A549 treated with CpdA at 1 μM for 4 hours (cell line): ENCODE measurements at places on chromosomes 4 and X. TPM values are rescaled to one million over a fixed set of nuclear protein-coding genes. Genes with fewer than 3 reads are reported as not detected.

Gene CT45A10
- 0.27 to 0.37 TPM (median 0.29 TPM) in 3 of 5 replicates, not detected in the others for total RNA-seq

Gene MRFAP1L1
- 29.9 to 34.8 TPM (median 32.6 TPM) in 5 replicates for total RNA-seq

Gene IL21
- total RNA-seq: not detected in 5 replicates

Gene LINC00632
- total RNA-seq: 2.3 to 3.1 TPM (median 2.9 TPM) in 5 replicates

Gene ATP11C
- 10.3 to 18.1 TPM (median 10.8 TPM) in 5 replicates for total RNA-seq

Gene ACOX3
- 7.0 to 10.2 TPM (median 8.7 TPM) in 5 replicates for total RNA-seq

Gene ADRA2C
- total RNA-seq: 5.3 to 11.7 TPM (median 10.4 TPM) in 5 replicates

Gene GNL3L
- 15.9 to 27.0 TPM (median 19.3 TPM) in 5 replicates for total RNA-seq

Gene BTK
- total RNA-seq: 0.09 to 0.24 TPM (median 0.15 TPM) in 5 replicates

Gene PABPC1L2A
- not detected in 5 replicates for total RNA-seq

Gene PDZD4
- 2.7 to 3.5 TPM (median 3.0 TPM) in 5 replicates for total RNA-seq

Gene RBMXL3
- total RNA-seq: not detected in 5 replicates

Gene PDE6B
- not detected in 5 replicates for total RNA-seq

Gene FAM47A
- not detected in 5 replicates for total RNA-seq

Gene SLC9A7
- 9.7 to 13.3 TPM (median 12.9 TPM) in 5 replicates for total RNA-seq

Gene CSAG3
- total RNA-seq: not detected in 5 replicates

Gene KCNIP4
- total RNA-seq: not detected in 5 replicates

Gene ADAM29
- not detected in 5 replicates for total RNA-seq

Gene WWC2
- total RNA-seq: 11.8 to 17.7 TPM (median 16.6 TPM) in 5 replicates

Gene TLR7
- total RNA-seq: not detected in 5 replicates

Gene AFF2
- not detected in 5 replicates for total RNA-seq

Gene ACE2
- 0.01 TPM in 1 of 5 replicates, not detected in the others for total RNA-seq

Gene PRRG1
- 4.9 to 9.6 TPM (median 7.6 TPM) in 5 replicates for total RNA-seq

Gene CXXC4
- total RNA-seq: 0.03 TPM in 2 of 5 replicates, not detected in the others

Gene SPACA5
- total RNA-seq: not detected in 5 replicates

Gene MND1
- total RNA-seq: 12.3 to 16.2 TPM (median 13.8 TPM) in 5 replicates

Gene NAP1L5
- total RNA-seq: 1.6 to 2.5 TPM (median 1.9 TPM) in 5 replicates

Gene SMIM31
- 0.05 to 0.08 TPM (median 0.05 TPM) in 3 of 5 replicates, not detected in the others for total RNA-seq

Gene MTNR1A
- 0.23 to 0.51 TPM (median 0.35 TPM) in 5 replicates for total RNA-seq

Gene FGFR3
- 1.1 to 3.0 TPM (median 1.5 TPM) in 5 replicates for total RNA-seq

Gene GPR101
- total RNA-seq: not detected in 5 replicates

Gene DUX4
- not detected in 5 replicates for total RNA-seq

Gene AFM
- not detected in 5 replicates for total RNA-seq

Gene CENPVL2
- total RNA-seq: not detected in 5 replicates

Gene GPC3
- total RNA-seq: 0.16 TPM in 1 of 5 replicates, not detected in the others

Gene UCP1
- 0.08 to 0.10 TPM in 2 of 5 replicates, not detected in the others for total RNA-seq

Gene CFAP99
- 0.07 to 0.08 TPM in 2 of 5 replicates, not detected in the others for total RNA-seq

Gene CTSO
- 0.79 to 1.5 TPM (median 1.0 TPM) in 5 replicates for total RNA-seq

Gene GLOD5
- not detected in 5 replicates for total RNA-seq

Gene NAP1L3
- total RNA-seq: 0.21 to 0.43 TPM (median 0.26 TPM) in 5 replicates

Gene PAGE2B
- not detected in 5 replicates for total RNA-seq

Gene CT45A5
- total RNA-seq: 0.05 TPM in 1 of 5 replicates, not detected in the others

Gene KLHL13
- 0.25 to 0.39 TPM (median 0.34 TPM) in 5 replicates for total RNA-seq

Gene GLRA3
- not detected in 5 replicates for total RNA-seq

Gene KLHL4
- 2.8 to 3.6 TPM (median 3.2 TPM) in 5 replicates for total RNA-seq

Gene TMPRSS11B
- total RNA-seq: not detected in 5 replicates

Gene CENPVL1
- total RNA-seq: not detected in 5 replicates

Gene HSD17B13
- total RNA-seq: 0.05 to 0.12 TPM (median 0.09 TPM) in 4 of 5 replicates, not detected in the other

Gene HAND2
- total RNA-seq: 0.14 to 0.66 TPM (median 0.36 TPM) in 5 replicates

Gene MAGEC3
- total RNA-seq: not detected in 5 replicates
